ENCODE measurements at places on chromosomes 2 and 18.

- DNase-seq: no peak
Observed at GRCh38 chr2:69615969-69616368, 27.6 kb downstream of the AAK1 start.

- no peak for DNase-seq
Observed at GRCh38 chr2:45009928-45010701, 863 bp upstream of the SIX2 start.

- no peak for DNase-seq
Observed at GRCh38 chr2:219269362-219270054, 9.7 kb upstream of the DNAJB2 start.

DNA sequence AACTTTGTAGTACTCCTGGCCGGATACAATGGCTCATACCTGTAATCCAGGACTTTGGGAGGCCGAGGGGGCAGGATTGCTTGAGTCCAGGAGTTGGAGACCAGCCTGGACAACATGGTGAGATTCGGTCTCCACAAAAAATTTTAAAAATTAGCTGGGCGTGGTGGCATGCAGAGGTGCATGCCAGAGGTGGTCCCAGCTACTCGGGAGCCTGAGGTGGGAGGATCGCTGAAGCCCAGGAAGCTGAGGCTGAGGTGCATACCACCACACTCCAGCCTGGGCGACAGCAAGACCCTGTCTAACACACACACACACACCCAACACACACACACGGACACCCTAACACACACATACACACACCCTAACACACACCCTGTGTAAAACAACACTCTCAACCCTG is 55.6 kb downstream of the HDAC4 start:
- DNase-seq: no peak

DNA sequence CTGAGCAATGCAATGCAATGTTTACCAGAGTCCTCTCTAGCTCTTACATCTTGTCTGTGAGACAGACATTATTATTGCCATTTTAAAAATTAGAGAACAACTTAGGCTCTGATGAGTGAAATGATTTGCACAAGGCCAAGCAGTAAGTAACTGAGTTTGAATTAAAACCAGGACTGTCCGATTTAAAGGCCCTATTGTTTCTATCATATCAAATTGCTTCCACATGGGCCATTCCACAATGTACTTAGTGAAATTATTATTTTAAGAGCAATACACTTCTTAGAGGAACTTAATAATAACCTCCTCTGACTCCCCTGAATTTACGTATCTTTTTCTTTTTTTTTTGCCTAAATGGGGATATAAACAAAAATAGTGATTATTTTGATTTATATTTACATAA is 64.6 kb downstream of the PLCL1 start:
- DNase-seq: no peak

DNA sequence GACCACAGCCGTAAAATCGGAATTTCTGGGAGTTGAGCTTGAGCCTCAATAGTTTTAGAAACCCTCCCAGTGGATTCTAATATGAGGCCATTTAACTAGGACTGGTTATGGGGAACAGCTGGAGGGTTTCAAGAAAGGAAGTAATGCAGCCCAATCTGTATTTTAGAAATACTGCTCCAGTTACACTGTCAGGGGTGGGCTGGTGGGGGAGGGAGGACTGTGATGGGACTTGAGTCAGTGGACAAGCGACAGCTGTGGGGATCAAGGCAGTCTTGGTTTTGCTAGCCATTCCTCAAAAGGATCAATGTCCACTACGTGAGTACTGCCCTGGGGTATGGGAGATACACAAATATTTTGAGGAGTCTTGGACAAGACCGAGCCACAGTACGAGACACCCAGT is 34.8 kb downstream of the ASB1 start:
- no peak for DNase-seq

GRCh38 chr2:36397728-36398413 is 42.3 kb downstream of the CRIM1 start:
- DNase-seq: no peak
